ENCODE measurements at places on chromosomes 1 and 21. TPM values are rescaled to one million over a fixed set of nuclear protein-coding genes. Genes with fewer than 3 reads are reported as not detected.

Gene PFKL
- 93.1 TPM for total RNA-seq

Gene RAB7B
- 7.7 TPM for total RNA-seq

Gene TAS1R3
- total RNA-seq: under 0.01 TPM

Gene ORC1
- 1.2 TPM for total RNA-seq

Gene SLC45A1
- total RNA-seq: 1.8 TPM

Gene ROR1
- 46.9 TPM for total RNA-seq

DNA sequence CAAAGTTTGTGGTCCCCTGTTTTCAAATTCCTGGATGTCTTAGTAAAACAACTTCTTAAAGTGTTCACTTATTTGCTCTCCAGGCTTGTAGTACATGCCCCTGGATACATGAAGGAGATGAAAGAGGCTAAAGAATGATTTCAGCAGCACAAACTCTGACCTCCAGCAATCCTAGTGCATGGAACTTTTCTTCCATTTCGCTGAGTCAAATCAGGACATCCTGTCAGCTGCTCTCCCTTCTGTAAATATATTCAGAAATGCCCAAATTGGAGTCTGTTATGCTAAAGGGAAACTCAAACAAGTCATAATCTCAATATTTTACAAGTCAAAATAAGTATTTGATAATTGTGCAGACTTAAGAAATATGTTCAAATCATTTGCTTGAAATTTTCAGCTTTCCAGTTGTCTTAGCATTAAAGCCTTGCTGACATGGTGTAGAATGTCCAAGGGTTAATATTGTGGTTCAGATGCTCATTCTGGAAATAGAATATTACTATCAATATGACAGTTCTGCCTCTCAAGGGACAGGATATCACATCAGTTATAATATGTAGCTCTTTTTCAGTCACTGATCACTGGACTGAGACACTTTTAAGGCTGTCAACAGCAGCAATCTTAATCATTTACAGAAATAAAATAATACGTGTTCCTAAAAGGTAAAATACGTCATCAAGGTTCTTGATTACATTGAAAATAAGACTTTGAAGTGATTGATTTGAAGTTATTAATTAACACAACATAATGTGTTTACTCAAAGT is 1157.3 kb downstream of the PLA2G4A start:
- no peaks in the 10 kb centered on the region for H3K36me3 ChIP-seq
- H3K4me3 ChIP-seq: no peak overlapping the region
- H3K4me1 ChIP-seq: no peaks in the 10 kb centered on the region
- no peaks in the 10 kb centered on the region for H3K27me3 ChIP-seq
- DNase-seq: no peak
- no peak overlapping the region for H3K27ac ChIP-seq

GRCh38 chr1:201400852-201401230 is 1.7 kb upstream of the LAD1 start:
- H3K4me3 ChIP-seq: no peak overlapping the region
- peaks cover 69% of the 10 kb centered on the region for H3K27me3 ChIP-seq
- no peaks in the 10 kb centered on the region for H3K36me3 ChIP-seq
- H3K27ac ChIP-seq: no peak overlapping the region
- no peaks in the 10 kb centered on the region for H3K4me1 ChIP-seq

DNA sequence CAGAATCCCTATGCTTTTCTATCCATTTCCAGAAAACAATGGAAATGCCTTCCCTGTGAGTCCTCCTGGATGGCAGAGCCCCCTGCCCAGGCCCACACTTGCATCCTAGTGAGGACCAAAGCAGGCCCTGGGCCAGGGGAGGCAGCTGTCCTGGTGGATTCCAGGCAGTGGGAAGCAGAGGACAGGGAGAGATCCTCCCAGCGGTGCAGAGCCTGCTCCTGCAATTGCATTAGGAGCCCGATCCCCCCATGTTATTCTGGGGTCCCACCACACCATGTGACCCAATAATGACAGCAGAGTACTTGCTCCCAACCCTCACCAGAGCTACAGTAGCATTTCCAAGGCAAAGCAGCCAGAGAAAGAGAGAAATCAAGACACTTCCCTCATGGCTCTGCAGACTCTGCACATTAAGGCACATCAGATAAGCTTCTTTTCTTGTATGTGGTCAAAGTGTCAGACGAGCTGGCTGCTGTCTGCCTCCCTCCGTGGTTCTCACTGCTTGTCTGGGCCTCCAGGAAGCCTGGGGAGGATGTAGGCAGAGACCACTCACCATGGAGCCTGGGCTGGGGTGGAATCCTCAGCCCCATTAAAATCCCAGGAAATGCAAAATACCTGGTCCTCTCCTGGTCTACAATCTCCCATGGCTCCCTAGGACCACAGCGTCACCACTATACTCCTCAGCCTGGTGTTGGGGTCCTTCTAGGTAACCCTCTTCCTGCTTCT is 54.9 kb upstream of the RUNX3 start:
- no peak overlapping the region for H3K4me3 ChIP-seq
- no peaks in the 10 kb centered on the region for H3K4me1 ChIP-seq
- peaks cover 23% of the 10 kb centered on the region for H3K27me3 ChIP-seq
- no peak overlapping the region for H3K27ac ChIP-seq
- DNase-seq: no peak
- no peaks in the 10 kb centered on the region for H3K36me3 ChIP-seq

GRCh38 chr1:14599183-14599791 is 802 bp downstream of the KAZN start:
- H3K36me3 ChIP-seq: no peaks in the 10 kb centered on the region
- peaks cover 51% of the 10 kb centered on the region for H3K27me3 ChIP-seq
- H3K4me1 ChIP-seq: peaks cover 4% of the 10 kb centered on the region
- DNase-seq: peak; percentile 89
- H3K4me3 ChIP-seq: peak overlapping the region; percentile 72
- no peak overlapping the region for H3K27ac ChIP-seq

DNA sequence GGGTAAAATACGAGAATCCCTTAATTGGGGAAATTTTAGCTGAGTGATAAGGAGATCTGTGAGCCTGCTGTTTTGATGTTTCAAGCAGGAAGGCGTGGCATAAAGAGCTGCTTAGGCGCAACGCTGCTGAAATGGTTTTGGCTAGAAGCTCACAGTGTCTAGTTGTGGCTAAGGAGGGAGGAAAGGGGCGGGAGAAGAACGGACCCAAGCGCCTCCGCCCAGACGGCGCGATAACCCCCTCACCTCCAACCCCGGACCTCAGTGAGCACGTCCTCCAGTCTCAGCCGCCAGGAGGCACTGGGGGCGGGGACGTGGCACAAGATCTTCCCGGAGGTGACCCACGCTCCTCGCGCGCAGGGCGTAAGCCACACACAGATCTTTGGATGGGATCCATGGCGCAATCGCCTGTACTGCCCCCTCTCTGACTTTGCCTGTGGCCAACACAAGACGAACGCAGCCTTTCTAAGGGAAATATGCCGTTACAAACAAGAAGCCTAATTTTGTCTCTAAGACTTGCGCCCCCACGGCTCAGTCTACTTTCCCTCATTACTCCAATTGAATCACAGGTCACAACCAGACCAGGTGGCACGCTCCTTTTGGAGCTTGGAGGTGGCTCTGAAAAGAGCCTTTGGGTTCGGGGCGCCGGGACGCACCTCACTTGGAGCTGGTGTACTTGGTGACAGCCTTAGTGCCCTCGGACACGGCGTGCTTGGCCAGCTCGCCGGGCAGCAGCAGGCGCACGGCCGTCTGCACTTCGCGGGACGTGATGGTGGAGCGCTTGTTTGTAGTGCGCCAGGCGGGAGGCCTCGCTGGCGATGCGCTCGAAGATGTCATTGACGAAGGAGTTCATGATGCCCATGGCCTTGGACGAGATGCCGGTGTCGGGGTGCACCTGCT is 23.4 kb upstream of the RNF187 start:
- peak overlapping the region; percentile 61 for H3K4me3 ChIP-seq
- peaks cover 77% of the 10 kb centered on the region for H3K27me3 ChIP-seq
- no peak overlapping the region for H3K27ac ChIP-seq
- no peak for DNase-seq

DNA sequence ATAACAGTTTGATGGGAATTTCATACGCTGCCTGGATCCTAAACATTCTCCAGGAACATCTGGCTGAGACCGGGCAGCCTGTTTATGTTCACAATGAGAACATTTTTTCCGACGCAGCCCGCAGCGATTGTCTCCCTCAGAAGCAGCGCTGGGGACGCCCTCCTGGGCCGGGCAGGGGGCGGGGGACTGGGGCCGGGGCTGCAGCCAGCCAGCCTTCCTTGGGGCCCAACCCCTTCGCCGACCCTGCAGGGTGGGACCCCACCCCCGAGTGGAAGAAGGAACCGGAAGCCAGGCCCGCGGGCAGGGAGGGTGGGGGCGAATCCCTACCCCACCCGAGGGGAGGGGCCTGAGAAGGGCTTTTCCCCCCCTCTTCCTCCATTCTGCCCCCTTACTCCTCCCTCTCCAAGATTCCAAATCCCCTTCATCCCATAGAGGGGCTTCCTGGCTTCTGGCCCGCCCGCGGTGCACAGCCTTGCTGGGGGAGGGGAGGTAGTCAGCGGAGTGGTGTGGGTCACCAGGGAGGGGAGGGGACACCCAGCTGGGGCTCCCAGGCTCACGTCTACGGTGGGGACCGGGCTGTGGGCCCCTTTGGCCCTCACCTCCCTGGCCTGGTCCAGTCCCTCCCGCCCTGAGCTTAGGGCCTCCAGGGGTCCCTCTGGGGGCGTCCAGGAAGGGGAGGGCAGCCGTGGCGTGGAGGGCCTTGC is 60.6 kb downstream of the WNT9A start:
- H3K36me3 ChIP-seq: no peaks in the 10 kb centered on the region
- no peaks in the 10 kb centered on the region for H3K4me1 ChIP-seq
- H3K27me3 ChIP-seq: no peaks in the 10 kb centered on the region
- H3K4me3 ChIP-seq: no peak overlapping the region

GRCh38 chr1:84570436-84571149 is 3.6 kb downstream of the CTBS start:
- peaks cover 23% of the 10 kb centered on the region for H3K36me3 ChIP-seq
- no peaks in the 10 kb centered on the region for H3K27me3 ChIP-seq
- H3K27ac ChIP-seq: peak overlapping the region; percentile 45
- peaks cover 34% of the 10 kb centered on the region for H3K4me1 ChIP-seq
- H3K4me3 ChIP-seq: no peak overlapping the region
- DNase-seq: peak; percentile 9

DNA sequence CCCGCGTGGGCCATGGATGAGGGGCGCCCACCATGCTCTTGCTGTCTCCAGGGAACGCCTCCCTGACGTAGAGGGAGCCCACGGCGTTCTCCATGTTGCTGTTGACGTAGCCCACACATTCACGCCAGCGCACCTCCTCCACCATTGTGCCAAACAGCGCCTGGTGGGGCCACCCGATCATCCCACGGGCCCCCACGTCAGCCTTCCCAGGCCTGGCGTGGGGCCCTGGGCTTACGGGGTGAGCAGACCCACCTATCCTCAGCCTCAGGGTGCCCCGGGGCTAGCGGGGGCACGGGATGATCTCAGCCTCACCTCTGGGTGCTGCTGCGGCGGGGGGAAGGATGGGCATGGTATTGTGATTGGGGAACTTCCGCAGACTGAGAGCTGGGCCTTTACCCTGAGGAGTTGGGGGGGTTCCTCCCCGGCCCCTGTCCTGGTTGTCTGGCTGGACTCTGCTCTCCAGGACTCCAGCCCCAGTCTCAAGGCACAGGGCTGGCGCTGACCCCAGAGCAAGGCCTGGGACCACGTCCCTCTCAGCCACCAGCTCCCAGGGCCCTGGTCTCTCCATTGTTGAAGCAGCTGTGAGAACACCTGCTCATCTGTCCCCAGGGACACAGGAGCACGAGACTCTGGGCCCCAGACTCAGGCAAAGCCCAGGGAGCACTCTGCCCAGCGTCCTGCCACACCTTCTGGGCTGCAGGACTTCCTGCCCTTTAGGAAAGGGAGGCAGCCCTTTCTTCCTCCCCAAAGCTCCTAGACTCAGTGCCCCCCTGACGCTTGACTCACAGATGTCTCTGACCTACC is 10.2 kb downstream of the PRXL2B start:
- H3K4me3 ChIP-seq: no peak overlapping the region
- H3K36me3 ChIP-seq: no peaks in the 10 kb centered on the region
- H3K27me3 ChIP-seq: no peaks in the 10 kb centered on the region
- no peak overlapping the region for H3K27ac ChIP-seq
- no peaks in the 10 kb centered on the region for H3K4me1 ChIP-seq

- peak overlapping the region; percentile 97 for H3K27ac ChIP-seq
- peak; percentile 84 for DNase-seq
- H3K36me3 ChIP-seq: peaks cover 10% of the 10 kb centered on the region
- H3K4me3 ChIP-seq: peak overlapping the region; percentile 81
- H3K27me3 ChIP-seq: no peaks in the 10 kb centered on the region
Observed at GRCh38 chr21:17612023-17612564, 607 bp downstream of the BTG3 start.

DNA sequence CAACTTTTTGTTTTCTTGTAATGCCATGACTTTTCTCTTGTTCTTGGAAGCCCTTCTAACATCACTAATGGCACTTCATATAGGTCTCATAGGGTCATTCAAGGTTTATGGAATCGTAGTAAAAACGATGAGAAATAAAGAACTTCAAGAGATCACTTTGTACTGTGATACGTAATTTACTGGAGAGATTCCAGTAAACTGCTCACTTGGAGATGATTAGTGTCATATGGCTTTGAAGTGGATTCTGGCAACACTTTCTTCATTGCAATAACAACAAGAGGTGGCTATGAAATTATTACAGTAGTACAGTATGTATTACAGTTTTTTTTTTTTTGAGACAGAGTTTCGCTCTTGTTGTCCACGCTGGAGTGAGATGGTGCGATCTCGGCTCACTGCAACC is 103.4 kb downstream of the RUSC1 start:
- H3K4me3 ChIP-seq: no peak overlapping the region
- H3K36me3 ChIP-seq: peaks cover 6% of the 10 kb centered on the region
- H3K4me1 ChIP-seq: peaks cover 5% of the 10 kb centered on the region

DNA sequence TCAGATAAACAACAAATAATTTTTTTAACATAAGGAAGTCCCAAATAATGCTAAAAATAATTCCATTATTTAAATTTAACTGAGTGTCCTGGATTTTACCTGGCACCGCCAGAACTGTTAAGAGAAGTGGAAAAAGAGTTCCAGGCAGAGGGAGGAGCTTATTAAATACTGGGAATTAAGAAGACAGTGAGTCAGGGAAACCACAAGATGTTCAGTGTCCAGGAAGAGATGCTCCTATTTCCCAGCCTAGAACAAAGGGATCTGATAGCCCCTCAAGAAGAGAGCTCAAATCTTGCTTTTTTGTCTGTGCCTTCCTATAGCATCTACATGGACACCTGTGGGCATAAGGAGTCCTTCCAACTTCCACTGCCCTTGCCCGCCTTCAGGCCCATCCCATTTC is 85.9 kb downstream of the PGM1 start:
- no peaks in the 10 kb centered on the region for H3K27me3 ChIP-seq
- H3K4me3 ChIP-seq: no peak overlapping the region
- DNase-seq: no peak
- no peak overlapping the region for H3K27ac ChIP-seq
- no peaks in the 10 kb centered on the region for H3K36me3 ChIP-seq

GRCh38 chr1:29569971-29570634 is 333.8 kb downstream of the PTPRU start:
- peak; percentile 84 for DNase-seq
- H3K27ac ChIP-seq: no peak overlapping the region
- no peaks in the 10 kb centered on the region for H3K36me3 ChIP-seq
- peaks cover 19% of the 10 kb centered on the region for H3K4me1 ChIP-seq
- H3K27me3 ChIP-seq: no peaks in the 10 kb centered on the region
- H3K4me3 ChIP-seq: no peak overlapping the region
